ENCODE measurements at places on chromosomes 6 and 20. TPM values are rescaled to one million over a fixed set of nuclear protein-coding genes. Genes with fewer than 3 reads are reported as not detected.

Gene DOP1A
- 42.6 TPM for polyA plus RNA-seq

DNA sequence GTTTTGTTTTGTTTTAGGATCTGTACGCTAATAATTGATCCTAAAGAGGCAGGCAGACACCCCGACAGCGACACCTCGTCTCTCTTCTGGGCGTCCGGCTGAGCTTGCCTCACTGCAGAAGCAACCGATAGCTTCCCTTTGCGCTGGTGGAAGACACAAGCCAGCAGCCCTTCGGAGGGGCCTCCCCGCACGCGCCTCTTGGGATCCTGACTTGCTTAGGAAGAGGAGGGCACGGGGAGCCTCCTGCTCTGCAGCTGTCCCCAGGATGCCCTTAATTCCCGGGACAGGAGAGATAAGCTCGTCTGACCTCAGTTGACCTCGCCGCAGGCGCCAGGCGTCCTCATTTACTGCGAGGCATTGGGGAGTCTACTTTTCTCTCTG lies 94.0 kb downstream of the CD83 start:
- DNase-seq, result peak; percentile 48

Gene C6orf132
- 4.4 TPM for polyA plus RNA-seq

Gene PTK6
- 1.1 TPM for polyA plus RNA-seq

GRCh38 chr20:10832141-10832540 lies 158.3 kb upstream of the JAG1 start:
- no peak for DNase-seq

Gene GRIK2
- polyA plus RNA-seq, result 16.5 TPM

Gene OTOR
- polyA plus RNA-seq, result not detected

DNA sequence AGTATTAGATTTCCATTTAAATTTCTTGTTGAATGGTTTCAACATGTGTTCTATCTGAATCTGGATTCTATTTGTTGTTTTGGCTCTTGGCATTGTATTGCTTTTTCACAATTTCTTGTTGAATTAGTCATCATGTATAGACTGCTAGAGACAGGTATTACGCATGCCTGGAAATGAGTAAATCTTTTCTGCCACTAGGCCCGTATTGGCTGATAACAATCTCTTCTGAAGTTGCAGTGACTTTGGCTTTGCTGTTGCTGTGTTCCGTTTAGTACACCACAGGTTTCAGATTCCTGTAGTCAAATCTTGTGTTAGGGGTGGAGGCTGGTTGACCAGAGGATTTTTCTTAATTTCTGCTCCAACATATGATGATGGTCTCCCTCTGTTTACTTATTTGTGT lies 1339.4 kb downstream of the GRIK2 start:
- no peak for DNase-seq

DNA sequence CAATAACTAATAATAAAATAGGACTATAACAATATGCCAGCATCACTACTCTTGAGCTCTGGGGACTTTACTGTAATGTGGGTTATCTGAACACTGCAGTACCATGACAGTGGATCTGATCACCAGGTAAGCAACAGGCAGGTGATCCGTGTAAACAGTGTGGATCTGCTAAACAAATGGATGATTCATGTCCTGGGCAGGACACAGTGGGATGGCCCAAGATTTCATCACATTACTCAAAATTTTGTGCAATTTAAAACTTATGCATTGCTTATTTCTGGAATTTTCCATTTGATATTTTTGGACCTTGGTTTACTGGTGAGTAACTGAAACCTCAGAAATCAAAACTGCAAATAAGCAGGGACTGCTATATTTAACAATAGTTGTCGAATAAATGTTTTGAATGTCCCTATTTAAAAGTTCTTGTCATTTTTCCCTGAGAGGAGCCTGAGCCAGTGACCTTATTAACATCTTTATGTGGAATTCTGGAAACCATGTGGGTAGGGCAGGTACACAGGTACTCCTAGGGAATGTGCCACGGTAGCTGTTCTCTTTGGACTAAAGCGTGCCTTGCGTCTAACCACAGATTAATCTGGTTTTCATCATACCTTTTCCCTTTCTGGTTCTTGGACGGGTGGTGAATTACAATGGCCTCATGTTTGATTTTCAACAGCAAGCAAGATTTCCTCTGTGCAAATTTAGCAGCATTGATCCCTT lies 214.5 kb upstream of the SASH1 start:
- no peak for DNase-seq

- DNase-seq, result peak; percentile 60
These were observed 314.5 kb downstream of the COL12A1 start for GRCh38 chr6:74891349-74891831.

GRCh38 chr6:3665608-3666007 lies 85.9 kb downstream of the PXDC1 start:
- no peak for DNase-seq
